ENCODE measurements at places on chromosomes 2 and 18.
A peak's percentile ranks its signal among the peaks of the same experiment; 100 is the strongest.

DNA sequence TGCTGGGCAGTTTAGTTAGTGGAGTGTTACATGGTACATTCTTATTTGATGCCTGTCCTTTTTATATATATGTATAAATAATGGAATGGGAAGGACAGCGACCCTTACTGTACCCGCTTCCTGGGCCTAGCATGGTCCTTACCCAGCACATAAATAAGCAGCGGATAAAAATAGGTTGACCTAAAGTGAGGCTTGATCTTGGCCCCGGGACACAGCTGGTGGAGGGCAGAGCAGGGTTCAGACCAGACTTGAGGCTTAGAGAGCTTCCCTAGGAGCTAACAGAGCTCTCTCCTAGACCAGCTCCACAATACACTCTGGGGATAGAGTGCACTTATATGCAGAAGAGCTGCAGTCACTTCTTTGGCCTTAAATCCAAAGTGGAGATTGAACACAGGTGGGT is 46.9 kb upstream of the RPL31 start:
- no peak for DNase-seq

GRCh38 chr18:46163091-46163490 is 58.9 kb downstream of the HAUS1 start:
- DNase-seq: no peak

- no peak for DNase-seq
Observed at GRCh38 chr2:149422991-149423338, 92.6 kb downstream of the LYPD6 start.

DNA sequence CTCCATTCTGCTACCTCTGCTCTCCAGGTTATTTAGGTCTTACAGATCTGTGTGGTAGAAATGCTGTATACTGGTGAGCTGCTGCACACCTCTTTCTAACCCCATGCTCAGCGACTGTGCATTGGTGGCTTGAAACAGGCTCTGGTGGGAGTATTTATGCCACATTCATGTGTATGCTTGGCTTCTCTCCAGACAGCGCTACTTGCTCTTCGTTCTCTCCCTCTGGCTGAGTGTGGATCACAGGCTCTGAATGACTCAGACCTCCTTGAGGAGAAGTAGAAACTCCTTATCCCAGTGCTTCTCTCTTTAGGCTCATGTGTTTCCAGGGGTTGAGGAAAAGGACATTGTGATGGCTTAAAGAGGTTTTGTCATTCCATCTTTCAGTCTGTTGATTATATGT is 54.9 kb downstream of the FHOD3 start:
- no peak for DNase-seq

DNA sequence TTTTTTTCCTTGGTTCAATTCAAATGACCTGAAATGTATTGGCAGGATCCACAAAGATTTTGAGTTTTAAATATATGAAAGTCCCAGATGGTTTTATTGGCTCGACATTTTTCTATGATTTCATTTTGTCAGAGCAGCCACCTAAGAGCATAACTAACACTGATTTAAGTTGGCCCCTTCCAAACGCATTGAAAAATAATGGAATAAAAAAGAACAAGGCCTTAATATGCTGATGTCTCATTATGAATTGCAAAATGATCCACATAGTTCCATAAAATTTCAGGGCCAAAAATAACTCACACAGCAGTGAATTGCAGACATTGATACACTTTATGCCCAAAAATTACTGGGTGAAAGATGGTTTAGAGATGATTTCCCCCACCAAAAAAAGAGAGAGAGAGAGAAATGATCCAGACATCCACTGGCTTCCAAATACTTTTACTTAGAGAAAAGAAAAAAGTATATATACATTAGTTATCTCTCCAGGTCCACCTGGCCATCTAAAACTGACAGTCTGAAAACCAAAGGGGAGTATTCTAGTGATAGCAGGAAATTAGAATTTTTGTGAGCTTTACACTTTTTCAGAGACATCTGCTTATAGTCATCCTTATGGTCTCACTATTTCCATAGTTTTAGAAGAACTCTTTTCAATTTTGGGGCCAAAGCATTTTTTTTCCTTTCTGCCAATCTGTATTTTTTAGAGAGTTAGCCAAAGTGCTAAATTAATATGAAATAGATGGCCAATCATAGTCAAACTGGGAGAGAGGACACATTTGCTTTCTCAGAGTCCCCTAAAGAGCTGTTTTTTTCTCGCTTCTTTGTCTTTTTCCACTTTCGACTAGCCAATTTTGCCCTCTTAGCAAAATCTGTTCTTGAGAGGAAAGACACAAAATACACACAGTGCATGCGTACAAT is 213.5 kb upstream of the RND3 start:
- no peak for DNase-seq

DNA sequence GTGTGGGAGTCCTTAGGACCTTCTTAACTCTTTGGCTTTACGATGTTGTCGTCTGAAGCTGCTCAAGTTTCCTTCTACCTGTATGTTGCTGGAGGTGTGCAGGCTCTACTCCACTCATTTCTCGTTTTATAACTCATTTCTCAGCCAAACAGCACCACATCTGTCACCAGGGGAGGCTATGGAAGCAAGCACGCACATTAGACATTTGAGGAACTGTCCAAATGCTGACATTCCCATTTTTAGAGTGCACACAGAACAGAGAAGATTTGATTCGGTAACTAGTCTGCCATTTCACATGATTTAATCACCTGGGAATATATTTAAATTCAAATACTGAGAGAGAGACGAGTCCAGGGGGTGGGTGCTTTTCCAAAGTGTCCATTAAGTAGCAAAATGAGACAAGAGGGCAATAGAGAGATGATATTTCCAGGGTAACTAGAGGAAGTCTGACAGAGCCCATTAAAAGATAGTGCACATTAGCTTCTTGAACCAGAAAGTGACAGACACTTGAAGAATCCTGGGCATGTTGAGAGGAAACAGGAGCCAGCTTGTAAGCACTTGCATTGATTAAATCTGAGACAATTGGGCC is 793.3 kb downstream of the TDRD15 start:
- DNase-seq: no peak

GRCh38 chr2:1770566-1771380 is 26.5 kb upstream of the PXDN start:
- DNase-seq: no peak

DNA sequence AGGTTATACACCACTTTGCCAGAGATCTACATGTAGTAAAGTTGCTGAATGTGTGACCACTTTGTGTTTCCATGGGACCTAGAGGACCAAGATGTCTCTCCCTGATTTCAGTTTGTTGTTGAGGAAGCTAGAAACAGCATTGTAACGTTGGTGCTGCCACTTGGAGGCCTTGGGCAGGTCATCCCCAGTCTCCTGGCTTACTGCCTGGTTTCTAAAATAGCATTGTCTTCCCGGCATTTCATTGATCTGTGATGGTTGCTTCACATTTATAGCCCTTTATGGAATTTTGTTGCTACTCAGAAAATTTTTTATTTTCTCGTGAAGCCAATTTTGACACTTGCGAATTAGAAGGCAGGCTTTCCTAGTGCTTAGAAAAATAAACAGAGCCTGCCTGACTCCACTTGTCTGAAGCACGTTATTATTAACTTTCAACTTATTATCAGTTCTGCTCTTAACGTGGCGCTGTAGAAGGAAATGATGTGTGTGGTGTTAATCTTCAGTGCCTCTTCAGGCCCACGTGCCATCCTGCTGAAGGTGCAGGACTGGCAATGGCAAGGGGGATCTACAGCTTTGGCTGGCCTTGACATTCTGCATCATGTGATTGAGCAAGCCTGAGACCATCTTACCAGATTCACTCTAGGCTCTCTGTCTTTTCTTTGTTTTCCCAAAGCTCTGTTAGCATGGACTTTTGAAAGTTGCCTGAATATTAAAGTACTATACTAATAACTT is 59.9 kb downstream of the INPP4A start:
- no peak for DNase-seq

DNA sequence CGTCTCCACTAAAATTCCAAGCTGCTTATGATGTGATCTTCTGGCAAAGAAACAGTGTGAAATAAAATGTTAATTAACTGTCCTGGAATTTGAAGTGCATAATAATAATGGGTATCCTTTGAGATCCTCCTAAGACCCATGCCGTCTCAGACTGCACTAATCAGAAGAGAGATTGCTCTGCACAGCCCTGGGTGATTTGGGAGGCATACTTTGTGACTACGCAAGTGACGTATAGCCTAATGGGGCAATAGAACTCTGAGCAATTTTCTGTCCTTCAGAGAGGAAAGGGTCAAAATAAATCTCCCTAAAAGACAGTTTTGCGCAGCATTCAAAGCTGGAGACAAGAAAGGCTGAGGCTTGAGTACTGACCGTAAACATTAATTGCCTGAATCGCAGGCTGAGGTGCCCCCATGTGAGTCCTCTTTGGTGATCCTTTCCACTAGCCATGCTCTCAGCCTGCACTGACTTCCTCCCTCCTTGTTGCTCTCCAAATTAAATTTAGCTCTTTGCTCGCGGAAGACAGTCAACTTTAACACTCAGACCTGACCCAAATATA is 76.0 kb downstream of the DPP4 start:
- no peak for DNase-seq

DNA sequence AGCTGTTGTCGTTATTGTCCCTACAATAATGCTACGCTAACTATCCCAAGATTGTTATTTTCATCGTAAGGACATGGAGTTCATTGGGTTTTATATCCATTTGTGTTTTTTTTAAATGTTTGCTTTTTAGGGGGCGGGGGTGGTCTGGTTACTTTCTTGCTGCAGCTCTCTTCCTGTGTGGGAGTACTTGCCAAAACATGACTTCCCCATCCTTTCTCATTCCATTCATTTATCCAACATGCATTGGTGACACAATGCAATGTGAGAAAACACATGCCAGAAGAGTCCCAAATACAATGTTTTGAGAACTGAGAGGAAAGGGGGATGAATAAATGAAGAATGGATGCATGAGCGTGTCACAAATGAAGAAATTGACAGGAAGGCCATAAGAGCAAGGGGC is 55.9 kb downstream of the E2F6 start:
- no peak for DNase-seq

- DNase-seq: no peak
Observed at GRCh38 chr2:226578879-226579278, 220.7 kb downstream of the IRS1 start.

DNA sequence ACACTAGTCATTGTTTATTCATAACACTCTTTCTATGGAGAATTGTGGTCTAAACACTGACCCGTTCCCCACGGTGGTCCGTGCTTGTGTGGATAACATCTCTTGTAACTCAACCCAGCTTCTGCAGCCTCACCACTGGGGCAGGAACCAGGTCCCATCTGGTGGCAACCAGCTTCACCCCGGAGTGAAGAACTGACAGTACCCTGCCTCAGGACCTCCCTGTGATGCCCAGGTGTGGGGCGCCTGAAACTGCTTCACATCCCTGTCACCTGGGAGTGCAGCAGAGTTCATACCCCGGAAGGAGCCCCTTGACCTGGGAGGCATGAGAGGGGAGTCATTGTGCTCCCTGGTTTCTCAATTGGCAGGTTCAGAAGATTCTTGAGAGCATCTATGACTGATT is 81.1 kb downstream of the LONRF2 start:
- no peak for DNase-seq

GRCh38 chr2:201887773-201888425 is 81.6 kb downstream of the CDK15 start:
- DNase-seq: no peak

DNA sequence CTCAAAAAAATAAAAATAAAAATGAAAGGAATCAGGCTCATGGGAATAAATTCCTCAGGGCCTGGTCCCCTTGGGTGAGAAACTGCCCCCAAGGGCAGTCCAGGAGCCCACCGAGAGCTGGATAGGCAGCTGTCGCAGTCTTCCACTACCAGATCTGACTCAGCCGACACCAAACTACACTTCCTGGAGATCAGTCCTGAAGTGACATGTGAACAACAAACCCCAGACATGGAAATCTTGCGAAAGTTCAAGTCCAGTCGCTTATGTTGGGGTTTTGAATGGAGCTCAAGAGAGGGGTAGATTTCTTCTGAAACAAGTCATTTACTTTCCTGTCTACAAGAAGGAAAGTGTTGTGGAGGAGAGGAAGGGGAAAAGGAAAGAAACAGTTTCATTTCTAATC is 12.9 kb downstream of the ADCY3 start:
- no peak for DNase-seq

GRCh38 chr2:198337368-198337767 is 533.0 kb downstream of the PLCL1 start:
- DNase-seq: no peak

DNA sequence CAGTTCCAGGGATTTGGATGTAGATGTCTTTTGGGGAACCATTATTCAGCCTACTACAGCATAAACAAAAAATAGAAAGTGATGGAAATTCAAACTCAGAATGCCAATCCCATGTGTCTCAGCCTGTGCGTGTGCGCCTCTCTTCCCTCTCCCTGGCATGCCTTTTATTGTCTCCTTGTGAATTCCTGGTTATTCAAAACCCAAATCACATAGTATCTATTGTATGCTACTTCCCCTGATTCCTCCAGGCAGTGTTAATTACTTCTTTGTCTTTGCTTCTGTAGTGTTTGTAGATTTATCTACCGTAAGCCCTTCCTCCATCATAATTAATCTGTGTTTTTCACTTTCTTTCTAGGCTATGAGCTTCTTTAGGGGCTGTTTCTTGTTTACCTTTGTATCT is 38.9 kb downstream of the RHBDD1 start:
- no peak for DNase-seq

- no peak for DNase-seq
Observed at GRCh38 chr2:202627042-202627441, 7.7 kb upstream of the FAM117B start.

- DNase-seq: no peak
Observed at GRCh38 chr2:11175293-11175795, 20.1 kb downstream of the SLC66A3 start.

DNA sequence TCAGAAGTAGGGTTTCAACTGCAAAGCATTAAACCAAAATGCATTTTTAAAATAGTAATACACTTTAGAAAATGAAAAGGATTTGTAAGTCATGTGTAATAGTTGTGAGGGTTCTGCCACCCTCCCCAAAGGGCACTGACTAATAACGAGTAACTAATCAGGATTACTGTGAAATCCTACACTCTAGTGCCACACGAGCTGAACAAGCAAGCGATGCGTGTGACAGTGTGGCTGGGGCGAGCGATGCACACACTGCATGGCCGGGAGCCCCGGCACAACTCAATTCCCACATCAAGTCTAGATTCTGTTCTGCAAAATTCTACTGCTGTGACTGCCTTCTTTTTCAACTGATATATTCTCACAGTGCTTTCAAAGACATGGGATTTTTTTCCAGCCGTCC is 156.4 kb downstream of the SEPTIN10 start:
- no peak for DNase-seq

DNA sequence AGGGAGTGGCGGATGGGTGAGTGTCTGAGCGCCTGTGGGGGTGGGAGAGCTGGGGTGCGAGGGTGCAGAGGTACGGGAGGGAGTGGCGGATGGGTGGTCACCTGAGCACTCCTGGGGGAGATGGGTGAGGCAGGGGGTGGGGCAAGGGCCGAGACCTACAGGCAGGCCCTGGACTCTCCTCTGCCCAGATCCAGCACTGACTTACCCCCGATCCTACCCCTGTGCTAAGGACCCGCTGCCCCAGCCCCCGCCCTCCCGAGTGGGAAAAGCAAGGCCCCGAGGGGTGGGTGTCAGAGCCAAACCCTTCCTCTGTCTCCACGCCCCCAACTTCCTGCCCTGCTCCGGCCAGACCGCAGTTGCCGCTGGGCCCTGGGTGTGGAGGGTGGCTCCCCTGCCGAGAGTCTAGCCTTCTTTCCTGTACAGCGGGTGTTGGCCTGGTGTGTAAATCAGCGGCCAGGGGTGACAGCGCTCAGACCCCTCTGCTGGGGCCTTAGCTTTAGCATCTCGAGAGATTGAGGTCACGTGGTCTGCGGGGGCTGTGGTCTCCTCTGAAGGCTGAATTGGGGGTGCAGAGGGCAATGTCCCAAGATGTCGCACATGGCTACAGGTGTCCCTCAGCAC is 12.5 kb downstream of the BOK start:
- no peak for DNase-seq

GRCh38 chr18:63917817-63918216 is 10.1 kb downstream of the SERPINB10 start:
- DNase-seq: no peak

GRCh38 chr2:234496055-234496834 is 636 bp downstream of the ARL4C start:
- peak; percentile 33 for DNase-seq
